ENCODE measurements at places on chromosomes 4 and X.

DNA sequence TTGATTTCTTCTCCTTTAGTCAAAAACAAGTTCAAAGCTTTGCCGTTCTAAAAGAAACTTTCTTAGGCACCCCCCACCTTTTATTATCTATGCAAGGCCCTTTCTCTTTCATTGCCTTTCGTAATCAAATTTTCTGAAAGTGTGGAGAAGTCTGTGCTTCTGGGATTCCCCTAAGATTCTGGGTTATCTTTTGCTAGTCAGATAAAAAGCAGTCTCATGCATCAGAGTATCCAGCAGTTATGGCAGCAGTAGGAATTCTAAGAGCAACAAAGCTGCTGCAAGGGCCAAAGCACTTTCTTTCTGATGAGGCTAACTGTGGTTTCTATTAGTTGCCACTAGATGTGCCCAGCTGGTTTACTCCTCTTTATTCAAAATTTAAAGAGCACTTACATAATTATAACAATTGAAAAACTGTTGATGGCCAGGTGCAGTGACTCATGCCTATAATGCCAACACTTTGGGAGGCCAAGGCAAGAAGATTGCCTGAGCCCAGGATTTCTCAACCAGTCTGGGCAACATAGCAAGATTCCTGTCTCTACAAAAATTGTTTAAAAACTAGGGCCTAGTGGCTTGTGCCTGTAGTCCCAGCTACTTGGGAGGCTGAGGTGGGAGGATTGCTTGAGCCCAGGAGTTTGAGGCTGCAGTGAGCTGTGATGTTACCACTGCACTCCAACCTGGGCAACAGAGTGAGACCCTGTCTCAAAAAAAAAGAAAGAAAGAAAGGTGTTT lies 296.2 kb downstream of the PAPSS1 start:
- DNase-seq, result no peak

GRCh38 chr4:116328261-116328860 lies 757.0 kb downstream of the TRAM1L1 start:
- DNase-seq, result no peak

DNA sequence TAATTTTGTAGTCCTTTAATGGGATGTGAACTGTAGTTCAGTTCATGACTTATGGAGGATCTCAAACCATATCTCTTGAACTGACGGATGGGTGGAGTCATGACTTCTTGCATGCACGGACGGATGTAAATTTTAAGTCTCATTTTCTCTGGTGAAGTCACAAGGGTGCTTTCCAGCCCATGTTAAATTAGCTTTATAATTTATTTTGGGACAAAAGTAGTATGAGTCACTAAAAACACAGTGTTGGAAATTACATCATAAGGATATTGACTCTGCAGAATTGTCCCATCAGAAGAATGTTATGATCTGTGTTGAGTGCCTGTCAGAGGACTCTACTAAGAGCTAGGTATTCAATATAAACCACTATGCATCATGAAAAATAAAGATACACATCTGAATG lies 6.8 kb upstream of the PAGE5 start:
- no peak for DNase-seq

DNA sequence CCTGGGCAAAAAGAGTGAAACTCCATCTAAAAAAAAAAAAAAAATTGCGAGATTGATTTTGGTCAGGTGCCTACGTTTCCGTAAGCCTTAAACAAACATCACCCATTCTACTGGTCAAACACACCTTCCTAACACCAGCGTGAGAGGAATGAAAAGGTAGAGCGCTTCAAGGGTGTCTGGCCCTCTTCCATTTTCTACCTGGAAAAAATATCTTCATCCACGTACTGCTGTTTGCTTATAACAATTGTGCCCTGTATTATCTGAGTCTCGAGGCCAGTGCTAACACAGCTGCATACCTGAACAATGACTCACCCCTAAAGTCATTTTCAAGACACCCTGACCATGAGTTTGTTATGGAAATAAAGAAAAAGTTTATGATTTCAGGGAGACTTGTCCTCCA lies 13.9 kb downstream of the TMSB4X start:
- no peak for DNase-seq

GRCh38 chrX:133294126-133294525 lies 76.0 kb upstream of the TFDP3 start:
- DNase-seq, result no peak

DNA sequence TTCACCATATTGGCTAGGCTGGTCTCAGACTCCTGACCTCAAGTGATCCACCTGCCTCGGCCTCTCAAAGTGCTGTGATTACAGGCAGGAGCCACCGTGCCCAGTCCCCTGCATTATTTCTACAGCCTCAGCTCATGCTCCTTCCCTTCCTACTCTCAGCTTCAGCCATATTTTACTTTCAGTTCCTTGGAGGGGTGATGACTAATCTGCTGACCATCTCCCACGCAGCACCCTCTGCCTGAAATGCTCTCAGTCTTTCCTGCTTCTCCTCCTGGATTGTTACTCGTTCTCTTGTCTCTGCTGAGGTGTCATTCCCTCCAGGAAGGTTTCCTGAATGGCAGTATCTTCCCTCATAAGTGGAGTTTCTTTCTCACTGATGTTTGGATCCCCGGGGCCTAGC lies 63.3 kb downstream of the MOSPD2 start:
- no peak for DNase-seq

DNA sequence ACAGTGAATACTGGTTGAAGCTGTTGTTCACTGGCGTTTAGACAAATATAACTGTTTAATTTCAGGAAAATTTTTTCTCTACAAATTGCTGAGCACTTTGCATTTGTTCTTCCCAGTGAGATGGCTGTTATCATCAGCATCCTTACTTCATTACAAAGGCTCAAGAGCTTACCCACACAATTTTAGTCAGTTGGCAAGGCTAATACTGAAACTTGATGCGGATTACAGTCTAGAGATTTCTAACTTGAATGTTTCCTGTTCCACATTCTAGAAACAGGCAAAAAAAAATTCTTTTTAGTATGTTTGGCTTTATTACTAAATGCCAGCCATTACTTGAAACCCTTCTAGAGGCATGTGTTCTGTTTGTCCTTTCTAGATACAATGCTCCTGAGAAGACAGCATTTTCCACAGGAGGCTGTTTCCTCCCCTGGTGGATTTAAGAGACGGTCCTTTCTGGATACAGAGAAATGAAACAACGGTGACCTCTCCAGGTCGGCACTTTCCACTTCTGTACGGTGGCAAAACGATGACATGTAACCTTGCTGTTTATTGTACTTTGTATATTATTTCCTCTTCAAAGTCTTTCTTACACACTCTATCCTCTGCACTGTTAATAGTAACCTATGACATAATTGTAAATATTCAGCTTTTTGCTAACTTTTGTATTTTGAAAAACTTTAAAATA lies 80.9 kb downstream of the RFC1 start:
- DNase-seq, result no peak

- no peak for DNase-seq
Observed at GRCh38 chr4:29708473-29708872, 1011.7 kb upstream of the PCDH7 start.

- no peak for DNase-seq
Observed at GRCh38 chr4:174930895-174931294, 12.7 kb downstream of the ADAM29 start.
